ENCODE measurements at places on chromosomes 4 and X.

GRCh38 chrX:72609313-72609712 is 36.7 kb upstream of the HDAC8 start:
- DNase-seq = no peak

DNA sequence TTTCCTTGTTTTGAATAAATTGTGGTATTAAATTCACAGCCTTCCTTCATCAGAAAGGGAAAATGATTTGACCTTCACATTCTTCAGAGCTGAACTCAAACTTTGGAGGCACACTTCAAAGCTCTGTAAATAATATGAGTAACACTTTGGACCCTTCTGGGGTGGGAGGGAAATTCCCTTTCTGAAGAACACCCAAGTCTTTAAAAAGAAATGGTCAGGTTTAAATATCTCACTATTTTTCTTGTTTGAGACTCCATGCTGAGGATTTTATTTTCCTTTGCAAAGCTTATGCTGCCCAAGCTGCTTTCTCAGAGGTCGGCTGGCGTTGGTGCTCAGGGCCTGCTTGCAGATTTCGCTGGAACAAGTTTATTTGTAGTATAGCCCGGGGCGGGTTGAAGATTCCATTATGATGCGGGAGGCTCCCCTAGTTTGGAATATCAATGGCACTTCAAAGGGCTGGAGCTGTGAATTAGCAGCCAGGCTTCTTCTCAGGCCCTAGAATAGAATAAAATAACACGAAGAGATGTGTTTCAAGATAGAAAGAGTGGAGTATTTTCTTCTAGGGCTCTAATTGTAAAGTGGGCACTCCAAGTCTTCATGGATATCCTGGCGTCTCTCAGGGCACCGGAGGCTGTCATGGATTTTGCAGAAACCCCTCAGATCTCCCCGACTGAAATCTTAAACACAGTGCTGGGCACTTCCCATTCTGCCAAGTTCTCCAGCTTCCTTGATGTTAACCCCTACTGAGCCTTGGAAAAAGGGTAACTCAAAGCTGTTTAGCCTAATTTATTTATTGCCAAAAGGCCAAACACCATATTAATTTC is 315.6 kb downstream of the GPAT3 start:
- DNase-seq = no peak

GRCh38 chrX:54640736-54641135 is 110.7 kb downstream of the GNL3L start:
- no peak for DNase-seq

GRCh38 chr4:7498446-7499200 is 63.9 kb upstream of the PSAPL1 start:
- no peak for DNase-seq

DNA sequence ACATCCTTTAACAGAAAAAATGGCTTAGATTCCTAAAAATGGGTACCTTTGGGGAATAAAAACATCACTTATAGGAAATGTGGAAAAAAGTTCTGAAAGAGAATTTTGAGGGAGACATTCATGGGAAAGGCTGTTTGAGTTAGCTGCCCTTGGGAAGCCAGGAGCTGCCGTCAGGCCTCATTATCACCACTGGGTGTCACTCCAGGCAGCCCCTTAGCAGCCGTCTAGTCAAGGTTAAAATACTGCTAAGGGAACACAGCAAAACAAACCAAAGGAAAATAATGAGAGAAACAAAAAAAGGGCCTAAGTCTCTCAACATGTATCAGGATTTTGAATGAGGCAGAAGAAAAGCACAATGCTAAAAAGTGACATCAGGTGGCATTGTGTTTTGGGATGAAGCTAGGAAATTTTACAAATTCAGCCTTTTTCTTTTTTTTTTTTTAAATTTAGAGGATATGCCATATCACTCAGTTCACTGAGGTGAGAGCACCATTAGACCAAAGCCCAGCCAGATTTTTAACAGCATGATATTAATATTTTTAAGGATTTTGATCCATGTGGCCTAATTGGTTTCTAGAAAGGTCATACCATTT is 235.3 kb downstream of the GPAT3 start:
- no peak for DNase-seq

DNA sequence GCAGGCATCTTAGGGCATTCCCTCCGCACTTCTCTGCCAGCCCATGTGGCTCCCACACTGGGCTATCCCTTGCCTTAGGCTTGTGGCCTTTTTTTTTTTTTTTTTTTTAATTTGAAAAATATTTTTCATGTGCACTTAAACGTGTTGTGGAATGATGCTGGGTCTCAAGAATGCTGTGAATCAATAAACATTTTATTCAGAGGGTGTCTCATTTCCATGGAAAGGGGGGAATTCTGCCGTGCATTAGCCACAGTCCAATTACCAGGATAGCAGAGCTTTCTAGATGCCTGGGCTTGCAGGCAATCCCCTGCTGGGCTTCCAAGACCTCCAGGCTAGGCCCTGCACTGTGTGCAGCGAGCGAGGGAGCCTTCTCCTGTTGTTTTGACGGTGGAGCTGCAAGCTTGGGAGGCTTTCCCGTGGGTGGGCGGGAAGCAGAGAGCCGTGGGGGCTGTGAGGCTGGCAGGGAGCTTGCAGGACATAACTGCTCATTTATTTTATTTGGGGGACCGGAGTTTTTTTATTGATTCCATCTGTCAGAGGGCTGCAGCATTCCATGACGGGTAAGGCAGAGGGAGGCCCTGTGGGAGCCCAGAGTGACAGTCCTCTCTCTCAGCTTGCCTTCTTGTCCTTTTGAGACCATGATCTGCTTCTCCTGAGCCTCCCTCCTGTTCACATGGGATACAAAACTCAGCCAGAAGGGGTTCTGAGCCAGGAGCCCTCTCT is 2.6 kb upstream of the CPZ start:
- DNase-seq = no peak

- DNase-seq = no peak
Measured at GRCh38 chr4:40586729-40587128, 42.9 kb downstream of the RBM47 start.

DNA sequence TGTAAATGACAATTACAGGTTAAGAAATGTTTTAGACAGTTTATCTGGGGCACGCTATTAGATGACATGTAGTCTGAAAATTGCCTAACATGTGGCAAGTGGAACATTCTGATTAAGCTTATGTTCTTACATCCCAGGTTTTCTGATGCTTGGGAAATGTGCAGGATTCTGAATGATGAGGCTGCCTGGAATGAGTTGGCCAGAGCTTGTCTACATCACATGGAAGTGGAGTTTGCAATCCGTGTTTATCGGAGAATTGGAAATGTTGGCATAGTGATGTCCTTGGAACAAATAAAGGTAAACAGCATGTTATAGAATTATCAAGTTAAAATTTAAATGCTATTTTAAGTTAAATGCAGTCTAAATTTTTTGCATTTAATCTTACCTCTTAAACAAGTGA is 49.3 kb downstream of the WDR19 start:
- no peak for DNase-seq

DNA sequence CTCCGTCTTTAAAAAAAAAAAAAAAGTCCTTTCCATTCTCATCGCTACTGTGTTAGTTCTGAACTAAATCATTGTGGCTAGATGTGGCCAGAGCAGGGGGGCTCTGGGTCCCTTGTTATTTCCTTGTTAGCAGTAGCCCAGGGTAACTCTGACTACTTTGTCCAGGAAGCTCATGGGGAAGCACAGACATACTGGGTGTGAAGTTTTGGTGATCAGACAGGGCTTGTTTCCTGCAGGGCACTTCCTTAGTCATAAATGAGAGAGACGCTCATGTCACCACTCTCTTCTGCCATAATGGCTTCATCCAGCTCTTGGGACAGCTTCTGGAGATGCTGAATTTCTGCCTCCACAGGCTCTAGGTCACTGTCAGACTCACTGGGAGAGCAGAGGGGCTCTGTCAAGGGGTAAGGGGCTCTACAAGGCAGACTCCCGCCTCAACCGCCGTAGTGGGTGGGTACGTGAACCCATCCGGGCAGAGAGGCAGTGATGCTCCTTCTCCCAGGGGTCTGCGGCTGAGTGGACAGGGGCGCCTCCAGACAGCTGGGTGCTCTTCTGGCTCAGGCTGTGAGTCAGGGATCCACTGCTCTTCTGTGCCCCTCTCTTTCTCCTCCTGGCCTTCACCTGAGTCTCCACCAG is 12.9 kb downstream of the STIM2 start:
- no peak for DNase-seq

DNA sequence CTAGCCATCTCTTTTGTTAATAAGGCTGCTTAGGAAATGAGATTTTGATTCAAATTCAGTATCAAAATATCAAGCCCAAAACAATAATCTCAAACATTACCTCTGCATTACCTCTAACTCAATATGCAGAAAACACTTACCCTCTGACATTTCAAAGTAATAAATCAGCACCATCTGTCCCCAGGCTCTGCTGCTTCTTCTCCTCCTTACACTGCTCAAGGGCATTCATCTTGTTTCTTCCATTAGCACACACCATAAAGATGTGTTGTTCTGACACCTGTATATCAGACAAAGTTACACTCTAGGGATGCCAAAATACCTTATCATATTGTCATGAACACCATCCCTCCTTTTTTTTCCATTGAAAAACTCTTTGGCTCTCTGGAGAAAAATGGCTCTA is 1630.3 kb downstream of the RPA4 start:
- DNase-seq = no peak

DNA sequence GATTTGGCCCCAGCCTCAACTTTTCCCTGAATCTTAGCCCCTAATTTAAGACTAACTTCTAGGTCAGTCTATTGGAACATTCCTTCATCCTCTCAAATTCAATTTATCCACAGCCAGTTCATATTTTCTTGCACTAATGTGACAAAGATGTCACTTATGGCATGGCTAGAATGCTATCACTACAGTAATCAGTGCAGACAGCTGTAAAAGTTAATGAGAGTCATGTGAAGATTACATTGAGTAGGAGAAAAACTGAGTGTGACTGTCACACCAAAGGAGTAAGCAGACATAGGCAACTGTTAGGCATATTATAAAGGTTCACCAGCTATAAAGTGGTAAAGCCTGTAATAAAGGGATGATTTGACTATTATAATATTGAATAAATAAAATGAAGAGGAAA is 42.6 kb downstream of the GABRG1 start:
- DNase-seq = no peak

DNA sequence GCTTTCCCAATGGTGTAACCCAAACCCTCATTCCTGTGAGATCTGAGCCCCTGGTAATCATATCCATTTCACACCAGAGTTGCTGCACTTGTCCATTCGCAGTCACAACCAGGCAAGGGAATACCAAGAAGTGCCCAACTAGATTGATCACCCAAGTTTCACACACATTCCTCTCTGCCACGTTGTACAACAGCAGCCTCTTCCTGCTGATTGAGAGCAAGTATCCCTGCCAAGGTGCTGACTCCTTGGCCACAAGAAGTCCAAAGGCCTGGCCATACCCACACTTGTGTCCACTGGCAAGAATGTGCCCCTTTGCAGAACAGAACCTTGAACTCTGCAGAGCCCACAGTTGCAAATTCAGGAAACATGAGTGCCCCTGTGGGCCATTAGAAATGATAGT is 6.5 kb upstream of the ACOT9 start:
- no peak for DNase-seq

DNA sequence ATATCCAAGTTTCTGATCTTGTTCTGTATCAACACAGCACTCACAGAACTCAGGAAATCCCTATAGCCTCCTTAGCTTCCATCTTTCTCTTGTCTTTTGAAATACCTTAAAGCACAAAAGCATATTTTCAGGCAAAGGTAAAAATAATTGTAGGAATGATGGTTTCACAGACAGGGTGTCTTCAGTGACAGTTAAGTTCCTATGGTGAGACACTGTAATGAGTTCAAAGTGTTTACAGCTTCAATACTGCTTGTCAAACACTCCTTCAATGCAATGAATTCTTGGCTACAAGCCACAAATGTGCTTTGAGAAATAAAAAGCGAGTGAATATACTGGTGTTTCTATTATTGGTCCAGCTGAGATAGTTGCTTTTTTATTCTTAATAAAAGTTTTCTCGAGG is 466.0 kb downstream of the DMD start:
- DNase-seq = no peak

GRCh38 chrX:52277666-52278065 is 91.2 kb upstream of the XAGE2 start:
- DNase-seq = no peak

DNA sequence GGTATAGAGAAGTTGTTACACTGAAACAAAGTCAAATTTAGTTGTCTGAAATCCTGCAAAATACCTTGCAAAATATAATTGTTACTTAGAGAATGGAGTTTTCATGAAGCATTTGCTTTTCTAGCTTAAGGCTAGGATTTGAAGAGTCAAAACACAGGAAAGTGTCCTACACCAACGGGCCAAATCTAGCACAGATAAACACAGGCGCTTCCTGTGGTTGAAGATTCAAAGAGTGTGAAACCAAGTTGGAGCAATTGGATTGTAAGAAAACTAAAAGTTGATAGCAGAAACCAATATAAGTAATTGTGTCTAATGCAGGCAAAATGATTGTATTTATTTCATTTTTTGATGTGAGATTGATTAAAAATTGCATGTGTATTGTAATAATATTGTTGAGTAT is 2002.5 kb upstream of the TENM3 start:
- DNase-seq = no peak

DNA sequence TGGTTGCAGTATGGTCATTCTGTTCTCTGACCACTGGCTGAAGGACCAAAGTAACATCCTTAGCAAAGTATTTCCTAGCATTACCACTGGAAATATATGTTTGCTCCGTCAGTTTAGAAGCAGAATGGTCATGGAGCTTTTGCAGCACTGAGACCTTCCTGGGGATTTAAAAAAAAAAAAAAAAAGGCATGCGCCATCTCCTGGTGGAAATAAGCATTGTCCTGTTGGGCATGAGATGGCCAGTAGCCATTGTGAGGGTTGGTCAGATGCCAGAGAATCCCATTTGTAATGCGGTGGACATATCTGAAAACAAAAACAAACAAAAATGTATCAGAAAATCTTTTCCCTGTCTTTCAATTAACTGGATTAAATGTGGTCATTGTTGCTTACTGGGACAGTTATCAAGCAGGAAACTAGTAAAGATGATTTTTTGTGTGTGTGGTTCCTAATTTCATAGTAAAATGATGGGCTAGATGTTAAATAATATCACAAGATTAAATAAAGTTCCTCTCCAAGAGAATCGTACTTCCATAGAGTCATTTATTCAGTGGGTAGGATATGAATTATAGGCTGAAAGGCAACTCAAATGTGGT is 139.6 kb downstream of the SOWAHB start:
- no peak for DNase-seq

DNA sequence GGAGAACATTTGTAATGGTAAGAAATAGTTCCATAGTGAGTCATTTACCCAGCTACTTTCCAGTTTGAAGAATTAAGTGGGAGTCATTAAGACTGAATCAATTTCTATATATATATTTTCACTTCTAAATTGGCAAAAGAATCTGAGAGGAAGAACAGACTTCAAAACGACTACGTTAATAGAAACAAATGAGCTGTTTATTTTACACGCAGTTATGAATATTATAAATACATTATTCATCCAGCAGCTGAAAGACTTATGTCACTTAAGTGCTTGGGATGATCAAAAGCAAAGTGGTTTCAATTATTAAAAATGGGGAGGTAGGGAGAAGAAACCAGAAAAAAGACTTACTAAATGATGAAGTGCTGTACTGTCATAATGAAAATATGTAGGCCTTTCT is 260.5 kb upstream of the DDX53 start:
- DNase-seq = no peak

All from hematopoietic multipotent progenitor cell treated with erythropoietin and hydrocortisone succinate and interleukin-3 and kit ligand, for 17 days (in vitro differentiated cells).